ENCODE measurements at places on chromosomes 12 and 14. TPM values are rescaled to one million over a fixed set of nuclear protein-coding genes. Genes with fewer than 3 reads are reported as not detected.

DNA sequence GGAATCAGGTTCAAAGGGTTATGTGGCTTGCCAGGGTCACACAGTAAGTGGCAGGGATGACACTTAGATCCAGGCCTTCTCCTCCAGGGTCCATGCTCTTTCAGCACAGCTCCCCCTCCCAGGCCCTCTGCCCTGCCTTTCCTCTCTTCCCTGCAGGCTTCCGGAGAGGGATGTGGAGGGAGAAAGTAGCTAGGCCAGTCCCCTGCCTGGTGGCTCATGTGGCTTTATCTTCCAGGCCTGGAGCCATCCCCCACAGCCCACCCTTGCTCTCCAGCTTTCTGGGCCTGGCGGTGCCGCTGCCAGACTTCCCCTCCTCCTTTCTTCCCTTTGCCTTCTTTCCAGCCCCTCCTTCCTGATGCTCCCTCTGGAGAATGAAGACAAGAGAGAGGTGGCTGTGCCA, 1.7 kb downstream of the PSMB11 start:
- peaks cover 3% of the 10 kb centered on the region for H3K36me3 ChIP-seq
- no peaks in the 10 kb centered on the region for H3K27me3 ChIP-seq
- DNase-seq: no peak
- H3K4me3 ChIP-seq: no peak overlapping the region
- H3K4me1 ChIP-seq: peaks cover 32% of the 10 kb centered on the region

- peaks cover 35% of the 10 kb centered on the region for H3K4me1 ChIP-seq
- no peak overlapping the region for H3K27ac ChIP-seq
- no peak overlapping the region for H3K4me3 ChIP-seq
These were observed 69.7 kb downstream of the TSPAN11 start for GRCh38 chr12:30996255-30996654.

DNA sequence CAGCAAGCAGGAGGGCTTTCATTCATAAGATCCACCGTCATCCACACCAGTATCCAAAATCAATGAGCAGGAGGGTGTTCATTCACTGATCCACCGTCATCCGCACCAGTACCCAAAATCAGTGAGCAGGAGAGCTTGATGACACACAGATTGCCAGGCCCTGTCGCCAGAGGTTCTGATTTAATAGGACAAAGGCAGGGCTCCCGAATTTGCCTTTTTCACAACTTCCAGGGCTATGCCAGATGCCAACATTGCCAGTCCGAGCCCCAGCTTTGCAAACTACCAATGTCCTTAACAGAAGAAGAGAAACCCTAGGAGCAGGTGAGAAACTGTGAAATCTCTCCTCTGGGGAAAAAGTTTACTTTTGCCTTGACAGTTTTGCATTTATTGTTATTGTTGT, 115.0 kb downstream of the SLC15A4 start:
- no peak overlapping the region for H3K27ac ChIP-seq
- H3K4me3 ChIP-seq: no peak overlapping the region
- H3K4me1 ChIP-seq: no peaks in the 10 kb centered on the region
- no peaks in the 10 kb centered on the region for H3K36me3 ChIP-seq

DNA sequence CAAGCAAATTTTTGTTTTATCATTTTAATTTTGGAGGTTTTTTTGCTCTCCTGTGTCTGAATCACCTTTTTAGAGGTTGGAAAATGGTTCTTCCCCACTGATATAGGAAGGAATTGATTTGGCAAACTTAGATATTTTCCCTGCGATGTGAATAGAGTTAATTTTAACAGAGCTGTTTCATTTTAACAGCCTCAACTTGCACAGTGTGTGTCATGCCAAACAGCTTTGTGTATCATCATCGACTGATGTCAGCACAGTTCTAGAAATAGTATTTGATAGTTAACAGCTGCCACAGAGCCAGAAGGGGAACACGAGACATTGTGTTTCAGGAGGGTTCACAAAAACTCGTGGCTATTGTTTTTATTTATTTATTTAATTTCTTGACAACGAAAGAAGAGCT, 243.1 kb upstream of the FOXN3 start:
- H3K27ac ChIP-seq: no peak overlapping the region
- DNase-seq: no peak
- H3K4me1 ChIP-seq: no peaks in the 10 kb centered on the region

DNA sequence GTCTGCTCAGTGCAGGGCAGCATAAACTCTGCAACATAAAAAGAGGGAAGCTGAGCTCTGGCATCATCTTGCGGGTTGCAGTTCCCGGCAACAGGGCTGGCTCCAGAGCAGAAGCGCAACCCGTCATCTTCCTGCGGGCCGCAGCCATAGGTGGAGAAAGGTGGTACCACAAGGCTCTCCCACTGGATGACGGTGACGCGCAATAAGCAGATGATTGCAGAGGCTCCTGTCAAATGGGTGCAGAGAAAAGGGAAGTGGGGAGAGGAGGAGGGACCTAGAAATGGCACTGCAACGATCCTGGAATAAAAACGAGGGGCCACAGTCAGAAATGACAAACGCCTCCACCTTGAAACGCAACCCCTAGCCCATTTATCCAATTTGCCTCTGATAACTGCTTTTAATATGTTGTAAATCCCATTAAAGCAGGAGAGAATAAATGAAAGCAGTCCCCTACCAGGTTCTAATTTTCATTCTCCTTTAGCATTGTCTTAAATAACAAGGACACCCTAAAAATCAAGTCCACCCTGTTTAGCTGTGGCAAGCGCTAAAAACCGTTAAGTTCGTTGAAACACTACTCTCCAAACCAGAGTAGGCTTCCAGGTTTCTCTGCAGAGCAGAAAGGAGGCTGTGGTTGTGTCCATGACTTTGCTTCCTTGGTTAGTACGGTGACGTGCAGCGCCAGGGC, 30.9 kb upstream of the TUBA1C start:
- no peak for DNase-seq
- peaks cover 11% of the 10 kb centered on the region for H3K4me1 ChIP-seq
- no peaks in the 10 kb centered on the region for H3K36me3 ChIP-seq
- H3K27me3 ChIP-seq: no peaks in the 10 kb centered on the region

- H3K4me3 ChIP-seq: no peak overlapping the region
- DNase-seq: peak; percentile 60
- H3K36me3 ChIP-seq: no peaks in the 10 kb centered on the region
- peak overlapping the region; percentile 73 for H3K27ac ChIP-seq
- H3K27me3 ChIP-seq: no peaks in the 10 kb centered on the region
These were observed 141.3 kb upstream of the HIF1A start for GRCh38 chr14:61553730-61554641.

OR6C75 gene
- total RNA-seq: not detected

- DNase-seq: no peak
- peak overlapping the region; percentile 67 for H3K27ac ChIP-seq
These were observed 367.4 kb downstream of the BTG1 start for GRCh38 chr12:91778091-91778832.

CLEC9A gene
- total RNA-seq: not detected

DNA sequence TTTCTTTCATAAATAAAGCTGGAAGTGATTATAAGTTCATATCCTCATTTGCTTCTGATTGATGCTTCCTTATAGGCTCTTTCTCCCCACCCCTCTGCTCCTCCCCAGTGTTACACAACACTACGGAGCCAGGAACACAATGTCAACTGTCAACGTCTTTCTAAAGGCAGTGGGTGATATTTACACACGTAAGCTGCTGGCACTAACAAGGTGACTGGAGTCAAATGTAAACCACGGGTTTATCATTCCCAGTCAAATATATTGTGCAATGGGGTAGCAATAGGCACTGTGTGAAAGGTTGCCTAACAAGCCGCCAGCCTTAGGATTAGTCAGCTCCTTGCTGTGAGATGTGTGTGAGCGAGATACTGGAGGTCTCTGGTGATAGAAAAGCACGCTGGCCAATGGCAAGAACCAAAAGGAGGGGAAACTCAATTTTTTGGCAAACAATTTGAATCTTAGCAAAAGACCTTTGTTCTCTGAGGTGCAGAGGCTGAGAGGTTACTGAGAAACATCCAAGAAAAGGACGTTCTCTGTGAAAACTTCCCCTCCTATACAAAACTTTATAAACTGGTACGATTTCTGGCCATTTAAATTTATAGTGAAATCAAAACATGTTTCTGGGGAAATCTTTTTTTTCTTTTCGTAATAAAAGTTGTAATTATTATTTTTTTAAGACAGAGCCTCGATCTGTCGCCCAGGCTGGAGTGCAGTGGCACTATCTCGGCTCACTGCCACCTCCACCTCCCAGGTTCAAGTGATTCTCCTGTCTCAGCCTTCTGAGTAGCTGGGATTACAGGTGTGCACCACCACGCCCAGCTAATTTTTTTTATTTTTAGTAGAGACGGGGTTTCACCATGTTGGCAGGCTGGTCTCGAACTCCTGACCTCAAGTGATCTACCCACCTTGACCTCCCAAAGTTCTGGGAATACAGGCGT, 22.3 kb upstream of the HECTD1 start:
- peaks cover 8% of the 10 kb centered on the region for H3K4me1 ChIP-seq
- no peaks in the 10 kb centered on the region for H3K36me3 ChIP-seq
- peak; percentile 71 for DNase-seq
- peak overlapping the region; percentile 37 for H3K27ac ChIP-seq
- H3K27me3 ChIP-seq: no peaks in the 10 kb centered on the region
- H3K4me3 ChIP-seq: peak overlapping the region; percentile 20

- no peaks in the 10 kb centered on the region for H3K36me3 ChIP-seq
- H3K4me1 ChIP-seq: peaks cover 23% of the 10 kb centered on the region
- no peaks in the 10 kb centered on the region for H3K27me3 ChIP-seq
- no peak for DNase-seq
- H3K27ac ChIP-seq: peak overlapping the region; percentile 19
These were observed 97.0 kb downstream of the ZFP36L1 start for GRCh38 chr14:68695856-68696255.

DNA sequence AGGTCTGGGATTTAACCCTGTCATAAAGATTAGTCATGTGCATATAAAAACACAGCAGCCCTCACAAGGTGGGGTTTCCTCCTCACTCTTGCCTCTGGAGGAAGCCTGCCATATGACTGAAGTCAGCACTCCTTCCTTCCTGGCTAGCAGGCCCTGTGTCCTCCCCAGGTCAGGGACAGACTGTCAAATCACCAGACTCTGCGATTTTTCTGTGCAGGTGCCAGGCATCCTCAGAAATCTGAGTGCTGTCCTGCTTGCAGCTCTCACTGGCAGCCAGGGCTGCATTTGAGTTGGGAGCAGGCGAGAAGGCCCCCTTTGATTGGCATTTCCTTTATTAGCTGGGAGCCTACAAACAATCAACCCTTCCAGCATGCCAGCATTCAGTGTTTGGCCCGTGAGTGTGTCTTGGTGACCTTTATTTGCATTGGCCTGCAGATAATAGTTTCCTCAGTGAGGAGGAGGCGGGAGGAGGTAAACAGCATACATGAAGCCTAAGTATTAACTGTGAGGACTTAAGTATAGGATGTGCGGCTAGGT, 183.8 kb upstream of the ARHGAP5 start:
- no peaks in the 10 kb centered on the region for H3K36me3 ChIP-seq
- no peak for DNase-seq
- no peak overlapping the region for H3K27ac ChIP-seq
- H3K4me3 ChIP-seq: no peak overlapping the region
- no peaks in the 10 kb centered on the region for H3K27me3 ChIP-seq

DNA sequence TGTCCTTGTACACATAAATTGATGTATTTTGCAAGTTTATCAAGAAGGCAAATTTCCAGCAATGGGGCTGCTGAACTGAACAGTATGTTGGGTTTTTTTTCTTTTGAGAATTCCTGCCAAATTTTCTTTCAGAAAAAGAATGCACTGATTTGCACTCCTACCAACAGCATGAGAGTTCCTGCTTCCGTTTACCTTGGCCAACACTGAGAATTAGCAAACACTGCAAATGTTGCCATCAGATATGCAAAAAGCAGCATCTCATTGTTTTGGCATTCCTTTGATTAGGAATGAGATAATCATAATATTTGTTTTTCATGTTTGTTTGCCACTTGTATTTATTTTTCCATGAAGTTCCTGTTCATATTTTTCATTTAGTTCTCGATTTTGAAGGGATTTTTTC, 82.4 kb downstream of the RTN1 start:
- H3K4me3 ChIP-seq: no peak overlapping the region
- DNase-seq: no peak
- H3K4me1 ChIP-seq: no peaks in the 10 kb centered on the region
- no peaks in the 10 kb centered on the region for H3K36me3 ChIP-seq
- H3K27ac ChIP-seq: no peak overlapping the region

DNA sequence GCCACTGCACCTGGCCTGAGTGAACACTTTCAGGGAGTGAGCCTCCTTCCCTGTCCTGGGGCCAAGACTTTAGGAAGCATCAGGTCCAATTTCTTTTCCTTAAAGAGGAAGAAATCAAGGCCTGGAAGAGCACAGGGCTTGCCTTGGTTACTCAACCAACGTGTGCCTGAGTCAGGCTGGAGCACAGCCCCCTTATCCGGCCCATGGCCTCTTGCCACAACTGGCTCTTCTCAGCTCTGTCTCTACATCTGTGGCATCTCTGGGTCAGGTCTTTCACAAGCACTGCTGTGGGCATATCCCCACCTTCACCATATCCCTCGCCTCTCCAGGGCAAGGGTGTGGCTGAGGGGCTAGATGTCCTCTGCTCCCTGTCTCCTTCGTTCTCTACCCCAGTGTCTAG, 6.8 kb downstream of the MYH6 start:
- H3K36me3 ChIP-seq: no peaks in the 10 kb centered on the region
- DNase-seq: no peak
- H3K4me1 ChIP-seq: no peaks in the 10 kb centered on the region
- H3K27ac ChIP-seq: no peak overlapping the region
- H3K27me3 ChIP-seq: peaks cover 16% of the 10 kb centered on the region

SNRNP35 gene
- 17.8 TPM for total RNA-seq

TMEM233 gene
- total RNA-seq: not detected

DNA sequence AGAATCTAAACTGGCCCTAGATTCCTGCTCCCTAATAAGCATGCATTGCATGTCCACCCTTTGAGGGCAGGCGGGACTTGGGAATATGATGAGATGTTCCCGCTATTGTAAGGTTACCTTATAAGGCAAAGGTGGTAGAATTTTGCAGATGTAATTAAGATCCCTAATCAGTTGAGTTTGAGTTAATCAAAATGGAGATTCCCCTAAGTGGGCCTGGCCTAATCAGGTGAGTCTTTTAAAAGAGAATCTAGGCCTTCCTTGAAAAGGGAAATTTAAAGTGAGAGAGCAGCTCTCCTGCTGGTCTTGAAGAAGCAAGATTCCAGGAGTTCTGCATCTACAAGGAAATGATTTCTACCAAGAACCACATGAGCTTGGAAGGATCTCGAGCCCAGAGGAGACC, 83.4 kb downstream of the DICER1 start:
- H3K27ac ChIP-seq: no peak overlapping the region
- H3K36me3 ChIP-seq: no peaks in the 10 kb centered on the region
- H3K4me1 ChIP-seq: peaks cover 12% of the 10 kb centered on the region

SERPINA12 gene
- total RNA-seq: not detected

KRT74 gene
- not detected for total RNA-seq

TWF1 gene
- total RNA-seq: 135 TPM

Measured in SJSA1 (cell line).